ENCODE measurements at places on chromosomes 13 and 19.

DNA sequence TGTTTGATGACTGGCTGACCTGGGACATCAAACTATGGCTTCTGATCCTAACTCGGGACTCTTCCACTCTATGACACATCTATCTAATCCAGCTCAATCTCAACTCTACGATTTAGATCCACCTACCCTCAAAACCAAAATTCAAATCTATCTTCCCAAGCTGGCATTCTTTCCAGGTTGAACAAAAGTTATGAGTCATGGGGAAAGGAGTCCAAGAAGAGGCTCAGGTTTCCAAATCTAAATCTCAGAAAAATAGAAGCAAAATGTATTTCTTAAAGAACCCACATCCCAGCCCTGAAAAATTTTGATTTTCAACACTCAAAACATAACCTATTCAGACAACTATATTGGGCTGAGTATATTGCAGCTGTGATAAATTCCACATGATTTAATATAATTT lies 143.9 kb upstream of the IPO5 start:
- no peak for DNase-seq

DNA sequence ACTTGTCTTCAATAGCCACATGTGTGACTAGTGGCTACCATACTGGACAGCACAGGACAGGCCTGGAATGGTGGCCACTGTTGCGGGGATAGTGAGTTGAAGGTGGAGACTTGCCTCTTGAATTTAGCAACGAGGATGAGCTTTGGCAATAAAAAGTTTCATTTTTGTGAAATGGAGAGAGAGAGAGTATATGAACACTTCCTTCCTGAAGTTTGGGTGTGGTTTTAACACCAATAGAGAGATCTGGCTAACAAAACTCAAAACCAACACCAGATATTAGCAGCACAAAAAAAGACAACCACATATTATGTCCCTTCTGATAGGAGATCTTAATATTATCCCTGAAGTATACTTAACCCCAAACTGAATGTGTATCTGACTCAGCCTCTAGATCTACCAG lies 6.3 kb upstream of the LRFN3 start:
- no peak for DNase-seq

GRCh38 chr13:50306156-50306555 lies 290.9 kb downstream of the KCNRG start:
- no peak for DNase-seq

- DNase-seq = peak; percentile 64
These were observed 256.9 kb downstream of the SPRY2 start for GRCh38 chr13:80083853-80084676.

- no peak for DNase-seq
These were observed 1.8 kb downstream of the TMEM91 start for GRCh38 chr19:41377977-41378709.

GRCh38 chr19:12482509-12482886 lies 2.1 kb downstream of the ZNF709 start:
- no peak for DNase-seq

DNA sequence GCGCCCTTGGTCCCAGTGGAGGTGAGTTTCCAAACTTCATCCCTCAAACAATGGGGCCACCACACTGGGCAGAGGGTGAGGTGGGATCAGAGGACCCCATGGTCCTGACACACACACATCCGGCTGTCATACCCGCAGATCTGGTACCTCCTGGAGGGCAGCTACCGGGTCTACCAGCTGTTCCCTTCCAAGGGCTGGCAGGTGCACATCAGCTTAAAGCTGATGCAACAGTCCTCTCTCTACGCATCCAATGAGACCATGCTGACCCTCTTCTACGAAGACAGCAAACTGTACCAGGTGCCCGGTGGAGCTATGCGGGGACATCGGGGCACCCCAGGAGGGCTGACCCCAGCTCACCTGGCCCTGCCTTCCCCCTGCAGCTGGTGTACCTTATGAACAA lies 14.0 kb upstream of the PSMD8 start:
- DNase-seq = no peak

DNA sequence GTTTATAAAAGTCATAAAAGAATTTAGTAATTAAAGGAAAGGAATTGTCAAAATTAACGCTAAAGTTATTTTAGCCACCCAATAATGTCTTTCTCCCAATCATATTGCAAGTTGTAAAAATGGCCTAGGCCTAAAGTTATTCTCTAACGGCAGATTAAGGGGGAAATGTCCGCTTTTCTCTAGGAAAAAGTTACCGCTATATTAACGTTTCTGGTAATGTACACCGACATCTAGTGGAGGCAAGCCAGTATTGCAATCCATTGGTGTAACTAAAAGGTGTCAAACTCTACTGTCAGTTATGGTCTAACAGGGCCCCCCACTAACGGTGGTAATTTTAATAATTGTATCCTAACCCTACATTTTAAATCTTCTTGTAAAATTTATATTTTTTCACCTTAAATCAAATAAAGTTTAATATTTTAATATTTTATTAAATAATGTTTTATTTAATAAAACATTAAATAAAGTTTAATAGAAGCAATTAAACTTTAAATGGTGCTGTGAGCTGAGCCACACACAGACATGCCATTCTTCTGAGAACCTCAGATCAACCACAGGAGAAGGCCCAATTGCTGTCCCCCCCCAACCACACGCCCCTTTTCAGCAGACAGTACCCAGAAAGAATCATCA lies 35.9 kb upstream of the ZSCAN5A start:
- no peak for DNase-seq

DNA sequence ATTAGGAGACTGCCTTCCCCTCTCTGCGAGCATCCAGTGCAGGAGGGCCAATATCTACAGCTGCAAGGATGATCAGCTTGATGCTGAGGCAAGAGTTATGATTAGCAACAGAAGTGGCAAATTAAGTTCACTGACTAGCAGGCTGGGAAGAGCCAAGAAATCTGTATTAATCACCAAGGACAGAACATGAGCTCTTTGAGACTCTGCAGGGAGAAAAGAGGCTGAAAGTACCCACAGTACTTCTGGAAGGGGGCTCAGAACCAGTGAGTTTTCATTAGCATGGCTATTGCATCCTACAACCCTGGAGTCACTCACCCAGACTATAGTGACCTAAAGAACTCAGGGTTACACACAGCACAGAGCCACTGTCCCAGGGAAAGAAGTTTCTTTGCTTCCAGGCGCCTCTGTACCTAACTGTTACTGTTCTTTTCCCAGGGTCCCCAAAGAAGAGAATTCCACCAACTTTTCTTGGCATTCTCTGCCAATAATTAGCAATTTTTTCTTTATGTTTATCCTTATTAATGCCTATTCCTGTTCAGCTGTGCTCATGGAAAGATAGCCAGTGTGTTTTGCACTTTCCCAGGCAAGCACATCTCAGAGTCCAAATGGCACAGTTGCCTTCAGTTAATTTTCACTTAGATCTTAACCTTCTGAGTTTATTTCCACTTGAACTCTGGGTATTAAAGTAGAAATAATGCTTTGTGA lies 25.8 kb upstream of the MEDAG start:
- no peak for DNase-seq

DNA sequence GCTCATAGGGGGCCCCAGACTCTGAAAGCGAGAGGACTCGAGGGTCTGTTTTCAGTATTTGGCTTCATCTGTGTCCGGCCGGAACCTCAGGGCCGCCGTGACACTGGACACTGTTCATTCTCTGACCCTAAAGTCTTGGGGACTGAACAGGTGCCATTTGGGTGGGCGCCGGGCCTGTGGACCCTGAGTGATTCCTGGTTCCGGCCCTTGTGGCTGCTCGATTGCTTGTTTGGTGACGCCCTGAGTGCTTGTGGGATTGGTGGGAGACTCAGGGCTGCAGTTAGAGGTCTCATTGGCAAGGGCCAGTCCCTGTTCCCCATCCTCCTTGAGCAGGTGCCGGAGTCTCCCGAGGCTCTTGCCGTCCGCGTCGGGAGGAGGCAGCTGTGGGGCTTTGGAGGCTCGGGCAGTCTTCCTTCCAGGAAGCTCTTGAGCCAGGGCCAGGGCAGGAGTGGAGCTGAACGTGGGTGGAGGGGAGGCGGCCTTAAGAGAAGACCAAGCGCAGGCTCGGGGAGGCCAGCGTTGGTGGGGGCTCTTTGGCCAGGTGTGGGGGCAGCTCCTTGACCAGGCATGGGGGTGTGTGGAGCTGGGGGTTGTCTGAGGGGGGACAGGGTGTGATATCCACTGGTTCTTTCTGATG lies 4.7 kb downstream of the PTBP1 start:
- no peak for DNase-seq

DNA sequence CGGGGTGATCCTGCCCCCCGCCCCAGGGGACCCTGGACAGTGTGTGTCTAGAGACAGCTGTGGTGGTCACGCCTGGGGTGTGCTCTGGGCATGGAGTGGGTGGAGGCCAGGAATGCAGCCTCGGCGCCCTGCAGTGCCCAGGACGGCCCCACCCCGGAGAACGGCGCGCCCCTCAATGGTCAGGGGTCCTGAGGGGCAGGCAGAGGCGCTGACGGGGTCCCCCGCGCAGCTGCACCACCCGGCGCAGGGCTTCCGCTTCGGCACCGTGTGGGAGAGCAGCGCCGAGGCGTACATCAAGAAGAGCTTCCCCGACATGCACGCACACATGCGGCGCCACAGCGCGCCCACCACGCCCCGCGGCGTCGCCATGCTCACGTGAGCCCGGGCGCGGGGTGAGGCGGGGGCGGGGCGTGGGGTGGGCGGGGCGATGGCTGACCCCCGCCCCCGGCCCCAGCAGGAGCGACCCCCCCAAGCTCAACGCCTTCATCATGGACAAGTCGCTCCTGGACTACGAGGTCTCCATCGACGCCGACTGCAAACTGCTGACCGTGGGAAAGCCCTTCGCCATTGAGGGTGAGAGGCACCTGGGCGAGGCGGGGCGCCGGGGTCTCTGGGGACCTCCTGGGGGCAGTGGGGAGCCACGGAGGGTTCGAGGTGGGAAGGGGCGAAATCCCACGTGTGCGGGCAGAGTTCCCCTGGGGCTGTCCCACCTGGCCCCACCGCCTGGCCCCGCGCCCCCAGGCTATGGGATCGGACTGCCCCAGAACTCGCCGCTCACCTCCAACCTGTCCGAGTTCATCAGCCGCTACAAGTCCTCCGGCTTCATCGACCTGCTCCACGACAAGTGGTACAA lies 7.4 kb downstream of the GRIN3B start:
- DNase-seq = no peak

DNA sequence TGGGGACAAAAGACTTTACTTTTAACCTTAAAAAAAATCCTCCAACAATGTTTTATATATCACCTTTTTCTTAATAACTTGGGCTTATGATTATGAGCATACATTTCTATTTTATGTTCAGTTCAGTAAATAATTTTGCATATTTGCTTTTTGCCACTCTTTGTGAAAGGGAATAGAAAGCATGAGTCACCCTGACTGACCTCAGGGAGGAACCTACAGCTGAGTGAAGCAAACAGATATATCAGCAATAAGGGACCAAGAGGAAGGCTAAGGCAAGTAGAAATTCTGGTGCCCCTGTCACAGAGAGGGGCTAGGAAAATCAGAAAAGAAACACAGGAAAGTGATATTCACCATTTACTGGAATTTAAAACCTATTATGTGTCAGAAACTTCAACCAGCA lies 37.2 kb upstream of the SOHLH2 start:
- DNase-seq = no peak

- no peak for DNase-seq
These were observed 6.0 kb downstream of the PNMA8B start for GRCh38 chr19:46489445-46490272.

DNA sequence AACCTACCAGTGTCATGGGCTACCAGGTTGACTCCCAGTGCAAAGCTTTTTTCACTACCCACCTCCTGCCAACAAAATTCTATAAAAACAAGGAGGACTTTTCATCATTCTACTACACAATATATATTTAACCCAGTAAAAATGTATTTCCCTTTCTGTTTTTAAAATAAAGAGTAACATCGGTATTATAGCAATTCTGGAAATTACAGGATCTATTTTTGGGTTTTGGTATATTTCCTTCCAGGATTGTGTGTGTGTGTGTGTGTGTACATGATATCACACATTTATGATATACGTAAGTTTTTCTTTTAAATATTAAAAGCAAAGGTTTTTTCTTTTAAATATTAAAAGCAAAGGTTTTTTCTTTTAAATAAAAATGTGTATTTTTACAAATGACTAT lies 6.0 kb upstream of the UBL3 start:
- no peak for DNase-seq

DNA sequence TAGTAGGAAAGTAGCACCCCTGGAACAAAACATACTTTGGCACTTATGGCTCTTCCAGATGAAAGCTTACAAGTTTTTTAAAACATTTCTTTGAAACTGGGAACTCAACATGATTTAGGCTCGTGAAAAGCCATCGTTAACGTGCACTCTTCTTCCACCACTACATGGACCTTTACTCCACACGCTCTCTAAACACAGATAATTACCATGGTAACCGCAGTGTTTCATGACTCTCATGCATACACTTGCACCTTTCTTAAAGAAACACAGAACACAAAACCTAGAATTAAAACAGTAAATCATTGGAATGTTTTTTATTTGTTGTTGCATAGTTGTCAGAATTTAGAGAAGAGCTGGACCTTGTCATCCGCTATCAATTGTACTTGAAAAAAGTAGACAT lies 154.3 kb downstream of the FGF9 start:
- DNase-seq = no peak

DNA sequence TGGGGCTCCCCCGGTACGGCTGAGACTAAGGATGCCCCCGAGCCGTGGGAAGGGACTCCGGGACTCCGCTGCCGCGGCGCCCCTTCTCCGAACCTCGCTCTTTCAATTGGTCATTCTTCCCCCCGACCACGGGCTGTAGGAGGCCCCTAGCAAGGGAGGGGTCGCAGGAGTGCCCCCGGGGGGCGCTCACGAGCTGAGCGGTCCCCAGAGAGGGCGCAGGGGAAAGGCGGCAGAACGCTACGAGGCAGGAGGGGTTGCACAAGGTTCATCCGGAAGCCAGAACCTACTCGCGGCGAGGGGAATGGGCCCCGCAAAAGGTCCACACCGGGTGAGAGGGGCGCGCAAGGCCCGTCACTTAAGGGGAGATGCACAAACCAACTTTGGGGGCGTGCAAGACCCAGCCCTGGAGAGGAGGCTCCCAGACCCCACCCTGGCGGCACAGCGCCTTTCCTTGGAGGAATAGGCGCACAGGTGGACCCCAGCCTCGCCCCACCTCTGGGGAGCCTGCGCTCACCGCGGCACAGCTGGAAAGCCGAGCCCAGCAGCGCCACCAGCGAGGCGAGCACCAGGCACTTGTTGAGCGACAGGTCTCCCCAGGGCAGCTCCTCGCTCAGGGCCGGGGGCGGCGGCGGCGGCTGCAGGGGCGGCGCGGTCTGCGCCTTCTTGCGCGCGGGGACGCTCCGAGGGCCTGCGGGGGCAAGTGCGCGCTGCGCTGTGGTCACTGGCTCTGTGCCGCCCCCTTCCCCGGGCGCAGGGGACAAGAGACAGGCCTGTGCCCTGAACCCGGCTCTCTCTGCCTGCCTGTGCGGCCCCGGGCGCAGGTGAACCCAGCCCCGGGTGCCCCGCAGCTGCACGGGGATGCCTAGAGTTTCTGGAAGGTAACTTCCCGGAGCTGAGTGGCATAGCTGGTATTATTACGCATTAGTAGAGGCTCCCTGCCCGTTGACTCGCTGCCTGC lies 2.8 kb downstream of the JSRP1 start:
- no peak for DNase-seq

GRCh38 chr13:87042946-87043345 lies 628.2 kb upstream of the SLITRK5 start:
- DNase-seq = peak; percentile 4

- no peak for DNase-seq
These were observed 50.5 kb upstream of the KCTD15 start for GRCh38 chr19:33746159-33746558.

Measured in NCI-H1417 treated with DMSO at 0.1 percent for 48 hours (cell line).